ENCODE measurements at places on chromosomes 5 and 9. TPM values are rescaled to one million over a fixed set of nuclear protein-coding genes. Genes with fewer than 3 reads are reported as not detected.

GRCh38 chr9:114806526-114806900 is 674 bp upstream of the TNFSF15 start:
- no peaks in the 10 kb centered on the region for H3K36me3 ChIP-seq
- H3K27me3 ChIP-seq, result peaks cover 1% of the 10 kb centered on the region
- no peak for DNase-seq

GRCh38 chr5:5522336-5522735 is 99.9 kb downstream of the ICE1 start:
- H3K4me3 ChIP-seq, result no peak overlapping the region
- peaks cover 4% of the 10 kb centered on the region for H3K27me3 ChIP-seq

GRCh38 chr5:98755406-98755805 is 18.1 kb upstream of the RGMB start:
- no peaks in the 10 kb centered on the region for H3K4me1 ChIP-seq
- no peaks in the 10 kb centered on the region for H3K36me3 ChIP-seq
- peaks cover 8% of the 10 kb centered on the region for H3K27me3 ChIP-seq
- H3K27ac ChIP-seq, result no peak overlapping the region

DNA sequence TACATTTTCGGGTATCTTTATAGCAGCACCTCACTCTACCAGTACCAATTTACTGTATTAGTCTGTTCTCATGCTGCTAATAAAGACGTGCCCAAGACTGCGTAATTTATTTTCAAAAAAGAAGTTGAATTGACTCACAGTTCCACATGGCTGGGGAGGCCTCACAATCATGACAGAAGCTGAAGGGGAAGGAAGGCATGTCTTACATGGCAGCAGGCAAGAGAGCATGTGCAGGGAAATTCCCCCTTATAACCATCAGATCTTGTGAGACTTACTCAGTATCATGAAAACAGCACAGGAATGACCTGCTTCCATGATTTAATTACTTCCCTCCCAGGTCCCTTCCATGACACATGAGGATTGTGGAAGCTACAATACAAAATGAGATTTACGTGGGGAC is 602.6 kb upstream of the DAB2 start:
- H3K4me3 ChIP-seq, result no peak overlapping the region
- DNase-seq, result no peak
- H3K27ac ChIP-seq, result no peak overlapping the region
- no peaks in the 10 kb centered on the region for H3K36me3 ChIP-seq
- H3K27me3 ChIP-seq, result peaks cover 4% of the 10 kb centered on the region

- H3K4me1 ChIP-seq, result peaks cover 34% of the 10 kb centered on the region
- no peaks in the 10 kb centered on the region for H3K27me3 ChIP-seq
- H3K27ac ChIP-seq, result peak overlapping the region; percentile 91
Measured at GRCh38 chr5:71600783-71601182, 13.6 kb downstream of the MCCC2 start.

GRCh38 chr5:146466521-146467349 is 19.6 kb downstream of the TCERG1 start:
- peaks cover 8% of the 10 kb centered on the region for H3K36me3 ChIP-seq
- no peak overlapping the region for H3K4me3 ChIP-seq
- peaks cover 4% of the 10 kb centered on the region for H3K4me1 ChIP-seq
- peak overlapping the region; percentile 16 for H3K27ac ChIP-seq
- no peak for DNase-seq
- H3K27me3 ChIP-seq, result peaks cover 3% of the 10 kb centered on the region

DNA sequence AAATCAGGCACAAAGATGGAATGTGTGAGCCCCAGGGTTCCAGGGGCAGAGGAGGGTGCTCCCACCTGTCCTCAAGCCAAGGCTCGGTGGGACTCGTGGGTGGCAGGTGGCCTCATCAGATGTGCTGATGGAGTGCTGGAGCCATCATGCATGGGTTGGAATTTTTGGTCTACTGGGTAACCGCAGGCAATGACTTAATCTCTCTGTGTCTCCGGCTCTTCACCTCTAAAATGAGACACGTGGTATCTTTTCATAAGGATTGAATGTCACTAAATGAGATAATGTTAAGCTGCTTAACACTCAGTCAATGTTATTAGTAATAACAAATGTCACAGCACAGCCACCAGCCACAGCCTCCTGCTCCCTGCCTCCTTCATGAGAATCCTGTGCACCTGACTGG is 245.5 kb downstream of the HSPA4 start:
- no peaks in the 10 kb centered on the region for H3K4me1 ChIP-seq
- H3K36me3 ChIP-seq, result no peaks in the 10 kb centered on the region
- DNase-seq, result no peak

DNA sequence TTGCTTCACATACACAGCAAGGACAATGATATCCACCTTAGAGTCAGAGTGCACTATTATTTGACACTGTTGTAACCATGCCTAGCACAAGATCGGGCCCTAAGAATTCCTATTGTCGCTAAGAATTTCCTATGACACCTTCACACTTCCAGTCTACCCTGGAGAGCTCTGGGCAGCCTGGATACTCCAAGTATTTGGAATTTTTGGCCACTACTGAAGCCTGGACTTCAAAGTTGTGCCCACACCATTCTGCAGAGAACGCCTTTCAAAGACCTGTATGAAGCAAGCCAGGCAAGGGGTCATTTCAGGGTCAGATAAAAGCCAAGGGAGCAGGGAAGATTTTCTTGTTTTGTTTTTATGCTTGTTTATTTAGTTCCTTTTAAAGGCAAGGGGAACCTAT is 179.7 kb downstream of the PAPPA start:
- H3K4me3 ChIP-seq, result no peak overlapping the region
- no peak for DNase-seq
- no peak overlapping the region for H3K27ac ChIP-seq
- H3K27me3 ChIP-seq, result peaks cover 3% of the 10 kb centered on the region

GRCh38 chr5:160462167-160462566 is 40.5 kb downstream of the PTTG1 start:
- H3K27me3 ChIP-seq, result peaks cover 2% of the 10 kb centered on the region
- H3K4me3 ChIP-seq, result no peak overlapping the region
- peaks cover 15% of the 10 kb centered on the region for H3K4me1 ChIP-seq
- no peak overlapping the region for H3K27ac ChIP-seq

DNA sequence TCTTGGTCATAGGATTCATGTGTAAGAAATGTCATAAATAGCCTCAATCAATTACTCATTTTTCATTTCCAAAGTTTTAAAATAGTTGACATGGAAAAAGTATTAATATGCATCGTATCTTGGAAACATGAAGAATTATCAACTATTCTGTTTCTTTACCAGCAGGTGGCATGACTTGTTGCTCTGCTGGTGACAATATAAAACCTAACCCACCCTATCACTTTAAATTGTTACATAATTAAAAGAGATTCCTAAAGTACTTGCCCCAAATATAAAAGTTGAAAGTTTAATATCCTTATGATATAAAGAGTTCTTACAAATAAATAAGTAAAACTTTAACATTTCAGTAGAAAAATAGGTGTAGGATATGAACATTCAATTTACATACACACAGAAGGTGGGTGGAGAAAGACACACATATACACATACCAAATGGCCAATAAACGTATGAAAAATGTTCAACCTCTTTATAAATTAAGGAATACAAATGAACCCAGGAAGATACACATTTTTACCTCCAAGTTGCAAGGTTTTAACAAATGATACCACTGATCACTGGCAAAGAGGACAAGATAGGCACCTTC is 30.6 kb downstream of the MAP1B start:
- H3K36me3 ChIP-seq, result no peaks in the 10 kb centered on the region
- peak; percentile 22 for DNase-seq
- no peak overlapping the region for H3K27ac ChIP-seq
- peaks cover 14% of the 10 kb centered on the region for H3K27me3 ChIP-seq
- H3K4me1 ChIP-seq, result peaks cover 8% of the 10 kb centered on the region

- no peak for DNase-seq
- H3K4me3 ChIP-seq, result no peak overlapping the region
- H3K4me1 ChIP-seq, result no peaks in the 10 kb centered on the region
- H3K27ac ChIP-seq, result no peak overlapping the region
Measured at GRCh38 chr5:111641533-111642233, 115.3 kb downstream of the NREP start.

DNA sequence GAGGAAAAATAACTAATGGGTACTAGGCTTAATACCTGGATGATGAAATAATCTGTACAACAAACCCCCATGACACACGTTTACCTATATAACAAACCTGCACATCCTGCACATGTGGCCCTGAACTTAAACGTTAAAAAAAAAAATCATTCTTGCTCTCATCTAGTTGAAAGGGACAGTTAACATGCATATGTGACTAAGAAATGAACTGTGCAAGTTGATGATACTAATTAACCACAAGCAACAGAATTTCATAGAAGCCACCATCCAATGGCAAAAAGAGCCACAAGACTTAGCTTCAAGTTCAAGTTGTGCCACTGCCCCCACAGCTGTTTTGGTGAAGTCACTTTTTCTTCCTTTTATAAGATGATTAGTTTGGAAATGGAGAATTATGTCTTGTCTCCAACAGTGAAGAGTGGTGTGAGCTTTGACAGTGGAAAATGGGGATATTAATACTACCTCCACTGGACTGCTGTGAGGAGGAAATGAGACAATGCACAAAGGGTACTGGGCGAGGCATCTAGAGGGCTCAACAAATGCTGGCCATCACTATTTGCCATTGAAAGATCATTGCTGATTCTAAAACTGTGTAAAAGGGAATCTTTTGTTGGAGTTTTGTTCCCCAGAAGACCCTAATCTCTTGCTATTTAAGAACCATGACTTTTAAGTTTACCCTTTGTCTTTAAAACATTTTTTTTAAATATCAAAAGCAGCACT is 202.1 kb downstream of the EBF1 start:
- no peaks in the 10 kb centered on the region for H3K27me3 ChIP-seq
- no peak for DNase-seq
- H3K4me3 ChIP-seq, result no peak overlapping the region
- no peaks in the 10 kb centered on the region for H3K4me1 ChIP-seq

GRCh38 chr5:140988608-140989007 is 22.3 kb downstream of the PCDHAC2 start:
- H3K36me3 ChIP-seq, result no peaks in the 10 kb centered on the region
- H3K4me3 ChIP-seq, result no peak overlapping the region
- no peak for DNase-seq
- no peaks in the 10 kb centered on the region for H3K4me1 ChIP-seq
- H3K27me3 ChIP-seq, result no peaks in the 10 kb centered on the region

GRCh38 chr9:129584136-129584535 is 36.8 kb downstream of the C9orf50 start:
- H3K36me3 ChIP-seq, result no peaks in the 10 kb centered on the region
- no peak overlapping the region for H3K4me3 ChIP-seq
- DNase-seq, result peak; percentile 63
- H3K27ac ChIP-seq, result peak overlapping the region; percentile 67
- peaks cover 5% of the 10 kb centered on the region for H3K27me3 ChIP-seq

Gene SLC2A6
- polyA plus RNA-seq, result 4.4 TPM

Gene PCDHGB5
- polyA plus RNA-seq, result 0.36 TPM

Gene ZDHHC12
- polyA plus RNA-seq, result 66.6 TPM

Gene ADGRD2
- not detected for polyA plus RNA-seq

Gene SPINK1
- polyA plus RNA-seq, result not detected

Gene DMRTA1
- not detected for polyA plus RNA-seq

Gene TNC
- polyA plus RNA-seq, result not detected

Gene ADAMTS16
- not detected for polyA plus RNA-seq
